ENCODE measurements at places on chromosomes 12 and 14.

GRCh38 chr12:54411391-54412241, 7.5 kb downstream of the ITGA5 start:
- peak; percentile 72 for DNase-seq

DNA sequence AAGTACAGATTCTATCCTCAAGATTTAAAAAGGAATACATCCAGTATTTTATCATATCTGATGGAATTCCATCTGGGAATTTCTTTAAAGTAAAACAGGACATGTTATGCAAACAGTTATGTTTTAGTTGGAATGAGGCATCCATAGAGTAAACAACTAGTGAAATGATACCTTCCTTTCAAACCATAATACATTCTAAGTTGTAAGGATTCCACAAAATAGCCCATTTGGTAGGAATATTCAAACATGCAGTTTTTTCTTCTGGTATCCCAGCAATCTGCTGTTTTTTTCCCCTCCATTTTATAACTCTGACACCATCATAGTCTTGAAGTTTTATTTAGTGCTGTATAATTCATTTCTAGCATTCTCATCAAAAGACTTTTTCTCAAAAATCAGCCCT, 149.6 kb downstream of the ADAMTS20 start:
- DNase-seq: no peak

GRCh38 chr12:111467857-111468241, 62.1 kb downstream of the SH2B3 start:
- no peak for DNase-seq

DNA sequence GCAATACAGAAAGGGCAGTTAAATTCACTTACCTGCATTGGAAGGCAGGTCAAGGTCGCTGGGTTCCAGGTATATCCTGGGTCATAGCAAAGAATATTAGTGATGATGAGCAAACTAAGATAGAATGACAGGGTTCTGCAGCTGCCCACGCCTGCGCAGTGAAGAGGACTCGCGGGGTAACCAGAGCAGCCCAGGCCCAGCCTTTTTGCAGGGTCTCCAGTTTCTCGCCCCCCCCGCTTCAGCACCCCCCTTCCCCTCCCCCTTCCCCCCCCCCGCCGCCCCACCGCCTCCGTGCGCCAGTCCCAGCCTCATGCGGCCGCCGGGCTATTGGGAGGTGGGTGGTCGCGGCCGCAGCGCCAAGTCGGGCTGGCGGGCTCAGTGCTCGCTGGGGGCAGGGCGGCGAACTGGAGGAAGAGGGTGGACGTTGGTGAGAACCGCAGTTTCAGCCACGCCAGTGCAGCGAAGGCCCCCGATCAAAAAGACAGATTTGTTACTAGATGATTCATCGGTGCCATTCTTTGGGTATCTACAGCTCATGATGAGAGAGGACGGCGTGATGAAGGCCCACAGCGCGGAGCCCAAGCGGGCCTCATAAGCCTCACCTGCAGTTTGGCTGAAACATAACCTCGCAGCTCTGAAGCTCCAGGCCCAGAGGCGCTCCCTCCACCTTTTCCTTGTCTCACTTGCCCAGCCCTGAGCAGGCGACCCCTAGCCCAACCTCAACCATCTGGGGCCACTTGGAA, 20.2 kb downstream of the SLC2A3 start:
- no peak for DNase-seq

All from COLO829 (cell line).